ENCODE measurements at places on chromosomes 6 and 20.

DNA sequence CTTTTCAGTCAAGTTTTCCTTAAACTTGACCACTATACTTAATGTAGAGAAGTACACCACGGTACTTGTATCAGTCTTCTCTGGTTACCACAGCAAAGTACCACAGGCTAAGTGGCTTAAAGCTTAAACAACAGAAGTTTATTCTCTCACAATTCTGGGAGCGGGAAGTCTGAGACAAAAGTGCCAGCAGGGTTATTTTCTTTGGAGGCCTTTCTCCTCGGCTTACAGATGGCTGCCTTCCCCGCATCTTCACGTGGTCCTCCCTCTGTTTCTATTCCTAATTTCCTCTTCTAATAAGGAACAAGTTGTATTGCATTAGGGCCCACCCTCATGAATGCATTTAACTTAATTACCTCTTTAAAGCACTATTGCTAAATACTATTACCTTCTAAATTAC lies 258.0 kb downstream of the PLCB1 start:
- DNase-seq, result no peak

- DNase-seq, result no peak
These were observed 516.2 kb downstream of the PKHD1 start for GRCh38 chr6:51571168-51571567.

- no peak for DNase-seq
These were observed 334.9 kb upstream of the JARID2 start for GRCh38 chr6:14910692-14911547.

GRCh38 chr20:35837577-35838195 lies 65.9 kb downstream of the PHF20 start:
- no peak for DNase-seq

- no peak for DNase-seq
These were observed 158.9 kb upstream of the RIN2 start for GRCh38 chr20:19599200-19599599.

- no peak for DNase-seq
These were observed 29.9 kb downstream of the FRK start for GRCh38 chr6:116030770-116031169.

GRCh38 chr20:16132036-16132798 lies 441.0 kb downstream of the KIF16B start:
- DNase-seq, result no peak

- no peak for DNase-seq
These were observed 28.1 kb upstream of the AKIRIN2 start for GRCh38 chr6:87729965-87730719.

GRCh38 chr6:125773387-125774341 lies 17.1 kb upstream of the NCOA7 start:
- DNase-seq, result no peak

DNA sequence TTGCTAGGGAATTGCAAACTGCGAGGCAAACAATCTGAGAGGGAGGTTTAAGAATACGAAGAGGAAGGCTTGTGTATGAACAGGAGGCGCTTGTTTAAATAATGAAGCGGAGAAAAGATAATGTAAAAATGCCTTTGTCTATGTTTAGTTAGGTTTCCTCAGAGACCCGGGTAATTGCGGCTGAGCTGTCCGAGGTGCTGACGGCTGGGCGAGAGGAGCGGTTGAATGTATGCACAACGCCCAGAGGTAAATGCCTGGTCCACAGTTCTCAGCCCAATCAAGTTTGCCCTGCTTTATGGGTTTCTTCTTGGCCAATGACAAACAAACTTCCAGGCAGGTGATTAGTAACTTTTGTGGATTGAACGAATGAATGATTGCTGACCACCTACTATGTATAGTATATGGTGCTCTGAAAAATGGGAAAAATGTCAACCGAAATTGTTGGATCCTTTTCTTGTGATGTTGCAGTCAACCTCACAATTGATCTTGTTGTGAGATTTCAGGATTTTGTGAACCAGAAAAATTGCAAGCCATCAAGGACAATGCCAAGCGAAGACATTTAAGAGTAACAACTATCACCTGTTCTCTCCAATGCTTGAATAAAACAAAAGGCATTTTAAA lies 38.3 kb upstream of the SLC32A1 start:
- DNase-seq, result peak; percentile 20

DNA sequence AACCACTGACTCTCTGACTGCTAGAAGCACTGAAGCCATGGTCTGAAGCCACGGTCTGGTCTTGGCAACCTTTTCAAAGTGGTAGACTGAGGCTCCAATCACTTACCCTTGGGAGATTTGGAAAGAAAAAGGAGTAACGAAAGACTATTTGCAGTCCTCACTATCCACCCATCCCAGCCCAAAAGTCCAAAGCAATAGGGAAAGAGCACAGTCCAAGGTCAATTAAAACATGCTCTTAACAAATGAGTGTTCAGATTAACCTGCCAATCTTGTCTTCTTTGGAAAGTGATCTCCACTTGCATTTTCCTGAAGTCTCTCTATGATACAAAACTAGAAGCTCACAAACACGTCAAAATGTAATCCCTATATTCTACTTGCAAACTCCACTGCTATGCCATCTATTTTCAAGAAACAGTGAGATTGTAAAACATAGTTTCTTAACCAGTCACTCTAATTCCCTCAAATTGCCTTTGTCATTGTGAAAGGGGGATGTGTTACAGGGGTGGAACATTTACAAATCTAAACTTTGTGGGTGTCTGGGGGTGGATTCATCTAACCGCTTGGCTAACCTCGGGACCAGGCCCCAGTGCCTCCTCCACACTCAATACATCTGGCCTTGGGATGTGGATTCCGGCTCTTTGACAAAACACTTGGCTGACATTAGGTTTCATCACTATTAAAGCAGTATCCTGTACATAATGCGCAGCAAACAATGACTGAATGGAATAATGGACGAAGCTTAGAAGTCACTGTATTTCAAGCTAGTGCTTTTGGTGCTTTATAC lies 56.4 kb downstream of the B4GALT5 start:
- DNase-seq, result no peak

DNA sequence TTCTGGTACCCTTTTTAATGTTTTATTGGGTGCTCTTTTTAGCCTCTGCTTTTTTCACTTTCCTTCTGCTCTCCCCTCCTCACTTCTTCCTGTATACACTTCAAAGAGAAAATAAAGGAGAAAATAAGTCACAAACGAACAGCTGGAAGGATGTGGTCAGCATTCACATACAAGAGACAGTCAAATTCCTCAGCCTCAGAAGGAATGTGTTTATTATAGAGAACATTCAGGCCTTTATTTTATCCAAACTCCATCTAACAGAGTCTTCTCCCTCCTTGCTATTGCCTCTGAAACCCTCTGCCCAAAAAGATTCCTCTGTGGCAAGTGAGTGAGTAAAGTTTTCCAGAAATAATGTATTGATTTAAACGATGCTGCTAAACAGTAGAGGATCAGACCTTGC lies 490.4 kb downstream of the FRK start:
- no peak for DNase-seq

- DNase-seq, result no peak
These were observed 7.1 kb downstream of the PEX6 start for GRCh38 chr6:42971746-42972327.

DNA sequence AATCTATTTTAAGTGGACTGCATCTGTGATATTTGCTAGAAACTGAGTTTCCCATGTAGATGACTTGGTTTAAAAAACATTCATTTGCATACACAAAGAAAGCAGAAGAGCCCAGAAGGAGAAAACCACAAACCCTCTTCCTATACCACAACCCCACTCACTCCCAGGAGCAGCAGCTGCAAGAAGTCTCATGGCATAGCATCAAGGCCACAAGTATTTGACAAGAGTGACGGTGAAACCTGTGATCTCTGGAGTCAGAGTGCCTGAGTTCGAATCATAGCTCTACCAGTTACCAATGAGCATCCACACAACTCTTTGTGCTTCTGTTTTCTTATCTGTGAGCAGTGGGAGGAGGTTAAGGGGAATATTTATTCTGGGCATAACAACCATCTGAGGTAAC lies 44.7 kb upstream of the SIRPG start:
- no peak for DNase-seq

DNA sequence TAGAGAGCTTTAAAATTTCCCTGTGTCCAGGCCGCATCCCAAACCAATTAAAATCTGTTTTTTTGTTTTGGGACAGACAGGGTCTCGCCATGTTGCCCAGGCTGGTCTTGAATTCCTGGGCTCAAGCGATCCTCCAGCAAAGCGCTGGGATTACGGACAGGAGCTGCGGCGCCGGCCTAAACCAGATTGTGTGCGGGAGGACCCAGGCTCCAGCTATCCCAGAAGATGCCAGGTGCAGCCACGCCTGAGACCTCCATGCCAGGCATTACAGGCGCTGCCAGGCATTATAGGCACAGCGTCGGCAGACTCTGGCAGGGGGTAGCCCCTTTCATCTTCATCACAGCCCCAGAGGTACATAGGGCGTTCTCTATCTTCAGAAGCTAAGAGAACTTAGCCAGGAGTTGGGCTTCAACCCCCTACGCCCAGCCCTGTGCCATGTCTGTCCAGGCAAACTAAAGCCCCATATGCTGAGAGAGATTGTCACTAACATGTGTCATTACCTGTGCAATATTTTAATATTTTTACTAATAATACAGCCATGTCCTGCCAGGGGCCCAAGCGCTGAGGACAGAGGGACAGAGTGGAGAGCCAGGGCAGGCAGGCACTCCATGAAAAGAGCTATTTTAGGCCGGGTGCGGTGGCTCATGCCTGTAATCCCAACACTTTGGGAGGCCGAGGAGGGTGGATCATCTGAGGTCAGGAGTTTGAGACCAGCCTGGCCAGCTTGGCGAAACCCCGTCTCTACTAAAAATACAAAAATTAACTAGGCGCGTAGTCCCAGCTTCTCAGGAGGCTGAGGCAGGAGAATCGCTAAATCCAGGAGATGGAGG lies 9.8 kb upstream of the GRM4 start:
- no peak for DNase-seq

DNA sequence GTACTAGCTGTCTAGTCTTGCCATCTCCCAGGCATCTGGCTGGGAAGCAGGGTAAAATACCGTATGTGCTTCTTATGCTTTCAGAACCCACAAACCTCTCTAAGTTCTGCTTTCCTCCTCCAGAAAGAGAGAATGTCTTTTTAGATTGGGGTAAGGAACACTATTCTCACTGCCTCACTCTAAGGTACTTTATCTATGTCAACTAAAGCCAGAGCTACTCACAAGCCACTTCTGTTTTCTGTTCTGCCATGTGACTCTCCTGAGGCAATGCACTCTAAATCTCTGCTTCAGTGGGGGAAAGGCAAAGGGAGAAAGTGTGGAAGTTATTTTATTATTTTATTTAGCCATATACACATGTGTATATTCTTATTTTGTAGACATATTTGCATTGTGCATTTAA lies 15.6 kb downstream of the MEP1A start:
- no peak for DNase-seq

DNA sequence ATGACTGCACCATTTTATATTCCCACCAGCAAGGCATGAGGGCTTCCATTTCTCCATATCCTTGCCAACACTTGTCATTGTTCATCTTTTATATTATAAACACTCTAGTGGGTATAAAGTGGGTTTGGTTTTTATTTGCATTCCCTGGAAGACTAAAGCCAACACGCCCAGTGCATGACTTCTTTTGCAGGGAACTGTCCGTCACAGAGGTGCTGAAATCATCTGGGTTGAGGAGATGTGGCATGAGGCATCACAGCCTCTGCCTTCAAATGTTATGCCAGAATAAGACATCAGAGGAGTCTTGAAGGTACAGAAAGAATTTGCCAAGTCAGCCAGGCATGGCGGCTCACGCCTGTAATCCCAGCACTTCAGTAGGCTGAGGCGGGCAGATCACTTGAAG lies 29.9 kb upstream of the FAM210B start:
- DNase-seq, result no peak

- no peak for DNase-seq
These were observed 145.8 kb downstream of the INSM1 start for GRCh38 chr20:20513720-20514119.

GRCh38 chr6:32271429-32271828 lies 47.6 kb upstream of the NOTCH4 start:
- DNase-seq, result no peak

DNA sequence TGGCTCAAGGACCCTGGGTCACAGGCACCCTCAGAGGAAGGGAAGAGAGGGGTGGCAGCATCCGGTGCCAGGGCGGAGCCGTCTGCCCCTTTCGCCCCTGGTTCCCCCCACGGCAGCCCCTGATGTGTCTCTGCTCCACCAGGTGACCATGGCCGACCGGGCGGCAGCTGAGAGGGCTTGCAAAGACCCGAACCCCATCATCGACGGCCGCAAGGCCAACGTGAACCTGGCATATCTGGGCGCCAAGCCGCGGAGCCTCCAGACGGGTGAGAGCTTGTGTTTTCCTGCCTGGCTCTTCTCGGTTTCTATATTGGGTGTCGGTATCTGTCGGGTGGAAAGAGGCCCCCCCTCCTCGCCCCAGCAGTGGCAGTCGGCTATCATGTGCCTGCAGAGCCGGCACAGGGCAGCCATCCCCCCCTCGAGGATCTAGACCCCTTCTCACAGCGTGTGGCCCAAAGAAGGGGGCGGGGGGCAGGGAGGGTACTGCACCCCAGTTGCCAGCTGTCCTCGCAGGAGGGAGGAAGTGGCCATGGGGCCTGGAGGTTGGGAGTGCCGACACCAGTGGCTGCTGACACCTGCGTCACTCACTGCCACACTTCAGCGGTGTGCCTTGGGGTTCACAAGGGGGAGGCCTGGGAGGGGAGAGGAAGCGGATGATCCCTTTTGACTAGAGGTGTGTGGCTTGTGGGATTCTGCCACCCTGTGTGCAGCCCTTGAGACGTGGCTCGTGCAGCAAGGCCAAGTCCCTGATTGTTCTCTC lies 1.5 kb downstream of the RBM38 start:
- peak; percentile 63 for DNase-seq

DNA sequence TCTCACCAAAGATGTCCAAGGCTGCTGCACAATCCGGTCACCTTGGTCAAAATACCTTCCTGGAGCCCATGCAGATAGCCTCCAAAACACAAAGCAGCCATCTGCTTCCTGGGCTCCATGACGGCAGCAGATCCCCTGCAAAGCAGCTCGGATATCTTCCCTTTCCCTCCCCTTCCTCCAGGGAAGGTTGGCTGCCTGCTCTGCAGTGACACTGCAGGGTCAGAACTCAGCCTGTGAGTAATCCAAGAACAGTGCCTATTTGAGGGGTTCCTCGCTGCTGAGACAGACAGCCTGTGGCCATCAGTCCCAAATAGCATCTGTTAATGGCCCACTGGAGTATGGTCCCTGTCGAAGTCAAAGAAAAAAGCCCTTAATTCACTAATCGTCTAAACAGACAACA lies 270.8 kb downstream of the PREX1 start:
- DNase-seq, result no peak

DNA sequence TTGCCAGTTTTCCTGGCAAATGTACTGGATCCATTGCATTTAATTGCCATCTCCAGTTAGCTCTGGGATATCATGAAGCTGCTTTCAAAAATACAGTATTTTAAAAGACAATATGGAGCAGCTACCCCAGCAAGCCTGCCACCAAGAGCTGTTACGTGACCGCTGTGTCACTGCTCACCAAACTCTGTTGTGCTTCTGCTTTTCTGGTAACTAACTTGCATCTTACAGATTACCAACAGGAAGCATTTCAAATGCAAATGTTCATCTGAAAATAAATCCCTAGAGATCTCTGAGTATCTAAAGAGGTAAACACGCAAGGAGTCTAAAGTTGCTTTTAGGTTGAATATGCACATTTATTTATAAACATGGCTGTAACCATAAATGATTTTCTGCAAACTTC lies 1008.3 kb downstream of the KIF16B start:
- DNase-seq, result no peak

- no peak for DNase-seq
These were observed 101.3 kb downstream of the RTN4IP1 start for GRCh38 chr6:106527979-106528378.

Measured in activated naive CD4-positive, alpha-beta T cell (primary cell).